ENCODE measurements at places on chromosomes 2 and 18.

DNA sequence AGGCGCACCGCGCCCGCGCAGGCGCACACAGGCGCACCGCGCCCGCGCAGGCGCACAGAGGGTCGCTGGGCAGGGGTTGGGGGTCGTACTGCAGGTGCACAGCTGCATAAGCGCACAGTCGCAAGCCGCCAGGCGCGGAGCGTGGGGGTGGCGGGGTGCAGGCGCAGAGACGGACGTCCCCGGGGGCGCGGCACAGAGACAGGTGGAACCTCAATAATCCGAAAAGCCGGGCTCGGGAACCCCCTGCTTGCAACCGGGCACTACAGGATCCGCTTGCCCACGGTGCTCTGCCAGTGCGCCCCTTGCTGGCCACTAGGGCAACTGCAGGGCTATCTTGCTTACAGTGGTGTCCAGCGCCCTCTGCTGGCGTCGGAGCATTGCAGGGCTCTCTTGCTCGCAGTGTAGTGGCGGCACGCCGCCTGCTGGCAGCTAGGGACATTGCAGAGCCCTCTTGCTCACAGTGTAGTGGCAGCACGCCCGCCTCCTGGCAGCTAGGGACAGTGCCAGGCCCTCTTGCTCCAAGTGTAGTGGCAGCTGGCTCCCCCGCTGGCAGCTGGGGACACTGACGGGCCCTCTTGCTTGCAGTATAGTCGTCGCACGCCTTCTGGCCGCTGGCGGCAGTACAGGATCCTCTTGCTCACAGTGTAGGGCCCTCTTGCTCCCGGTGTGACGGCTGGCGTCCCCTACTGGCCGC is 34.9 kb downstream of the FAM110C start:
- no peak for DNase-seq

DNA sequence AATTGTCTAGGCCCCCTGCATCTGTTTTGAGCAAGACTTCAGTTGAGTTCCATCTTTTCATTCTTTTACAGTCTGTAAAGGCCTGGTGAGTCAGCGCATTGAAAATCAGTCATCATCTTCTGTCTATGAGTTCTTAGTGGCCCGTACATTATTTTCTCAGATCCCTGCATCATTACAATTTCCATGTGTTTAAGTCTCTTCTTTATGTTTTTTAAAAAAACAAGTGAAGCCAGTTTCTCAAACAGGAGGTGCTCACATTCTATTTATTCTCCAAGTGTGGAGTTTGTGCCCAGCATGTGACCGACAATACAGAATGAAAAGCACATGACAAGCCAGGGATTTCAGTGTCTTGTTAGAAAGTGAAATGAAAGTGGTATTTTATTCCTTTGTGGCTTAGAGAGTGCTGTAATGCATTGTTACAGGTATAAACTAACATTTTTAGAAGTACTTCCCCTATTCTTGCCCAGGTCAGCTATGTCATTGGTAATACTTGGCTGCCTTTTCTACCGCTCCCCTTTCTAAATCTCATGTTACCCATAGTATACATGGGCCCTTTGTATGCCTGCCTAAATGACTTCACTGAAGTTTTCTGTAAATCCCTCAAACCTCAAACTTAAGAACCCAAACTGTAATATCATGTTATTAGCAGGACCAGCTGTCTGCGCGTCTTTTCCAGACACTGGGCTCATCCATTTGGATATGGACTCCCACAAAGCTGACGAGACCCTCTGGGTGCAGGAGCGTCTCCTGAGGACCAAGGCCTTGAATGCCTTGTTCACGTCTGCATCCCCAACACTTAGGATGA is 67.6 kb downstream of the FEZ2 start:
- no peak for DNase-seq

DNA sequence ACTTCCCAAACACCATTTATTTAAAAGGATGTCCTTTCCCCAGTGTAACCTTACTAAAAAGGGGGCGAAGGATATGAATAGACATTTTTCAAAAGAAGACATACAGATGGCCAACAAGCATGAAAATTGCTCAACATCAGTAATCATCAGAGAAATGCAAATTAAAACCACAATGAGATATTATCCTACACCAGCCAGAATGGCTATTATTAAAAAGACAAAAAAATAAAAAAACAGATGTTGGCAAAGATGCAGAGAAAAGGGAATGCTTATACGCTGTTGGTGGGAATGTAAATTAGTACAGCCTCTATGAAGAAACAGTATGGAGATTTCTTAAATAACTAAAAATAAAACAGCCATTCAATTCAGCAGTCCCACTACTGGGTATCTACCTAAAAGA is 142.3 kb upstream of the NT5C1B start:
- DNase-seq: no peak

DNA sequence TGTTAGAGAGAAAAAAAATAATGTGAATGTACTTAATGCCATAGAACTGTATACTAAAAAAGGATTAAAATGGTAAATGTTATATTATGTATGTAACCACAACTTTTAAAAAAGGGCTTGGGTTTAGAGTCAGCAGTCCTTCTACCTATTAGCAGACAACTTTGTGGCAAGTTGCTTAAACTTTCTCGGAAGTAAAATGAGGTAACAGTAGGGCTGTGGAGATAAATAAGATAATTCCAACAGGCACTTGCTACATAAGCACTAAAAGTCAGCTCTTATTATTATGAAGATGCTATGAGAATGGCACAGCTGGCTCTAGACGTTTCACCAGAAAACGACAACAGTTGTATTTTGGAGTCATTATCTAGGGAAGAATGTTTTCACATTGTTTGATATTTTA is 31.3 kb downstream of the AAK1 start:
- no peak for DNase-seq

- DNase-seq: no peak
Measured at GRCh38 chr2:148876202-148876594, 1.2 kb downstream of the KIF5C start.

- no peak for DNase-seq
Measured at GRCh38 chr2:46196871-46197462, 100.2 kb upstream of the EPAS1 start.

DNA sequence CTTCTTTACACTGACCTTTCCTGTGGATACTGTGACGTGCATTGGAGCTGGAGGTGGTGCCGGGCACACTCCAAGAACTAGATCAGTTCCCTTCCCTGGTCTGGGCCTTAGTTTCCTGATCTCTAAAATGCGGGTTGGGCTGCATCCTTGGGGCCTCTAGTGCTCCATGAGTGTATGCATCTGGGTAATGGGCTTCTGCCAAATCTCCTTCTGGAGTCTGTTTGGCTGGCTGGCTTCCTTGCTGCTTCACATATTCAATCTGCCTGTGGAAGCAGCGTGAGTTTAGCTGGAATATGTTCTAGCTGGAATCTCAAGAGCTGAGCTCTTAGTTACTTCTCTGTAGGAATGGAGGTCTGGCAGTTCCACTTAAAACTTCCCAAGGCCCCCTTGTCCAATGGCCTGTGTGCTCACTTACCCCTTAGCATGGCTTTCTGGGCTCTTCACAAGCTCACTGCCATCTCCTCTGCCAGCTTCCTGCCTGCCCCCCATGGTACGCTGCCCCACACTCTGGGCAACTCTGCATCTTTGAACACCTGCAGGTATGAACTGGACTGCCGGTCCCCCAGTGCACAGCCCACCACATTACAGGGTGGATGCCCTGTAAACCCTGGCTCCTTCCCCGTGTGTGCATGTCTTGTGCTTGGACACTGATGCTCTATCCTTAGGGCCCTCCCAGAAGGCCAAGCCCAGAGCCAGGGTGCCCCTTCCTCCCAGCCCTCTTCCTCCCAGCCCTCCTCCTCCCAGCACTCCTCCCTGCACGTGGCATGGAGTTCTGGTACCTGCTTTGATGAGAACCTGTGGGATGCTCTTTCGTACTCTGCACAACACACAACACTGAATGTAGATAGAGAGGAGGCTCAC is 103.6 kb upstream of the SMAD2 start:
- DNase-seq: peak; percentile 62

DNA sequence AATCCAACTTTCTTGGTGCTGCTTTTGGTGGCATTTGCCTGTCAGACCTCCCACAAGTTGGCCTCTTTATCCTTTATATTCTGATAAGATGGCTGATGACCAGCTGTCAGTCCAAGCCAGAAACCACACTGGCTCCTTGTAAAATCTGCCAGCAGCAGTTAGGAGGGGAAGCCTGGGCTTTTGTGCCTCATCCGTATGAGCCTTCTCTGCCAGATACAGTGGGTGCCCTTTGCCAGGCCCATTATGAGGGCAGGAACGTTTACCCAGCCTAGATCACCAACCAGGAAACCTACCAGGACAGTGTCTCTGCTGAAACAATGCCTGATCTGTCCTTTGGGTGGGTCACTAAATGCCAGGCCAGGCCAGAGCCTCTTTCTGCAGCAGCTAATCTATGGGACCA is 202.9 kb upstream of the SP5 start:
- no peak for DNase-seq

All from muscle of arm (tissue), 14 donors.